Vagina (tissue), 2 donors: ENCODE measurements at places on chromosomes 4 and X.

- DNase-seq: no peak
Observed at GRCh38 chr4:129043523-129043922, 49.8 kb downstream of the SCLT1 start.

DNA sequence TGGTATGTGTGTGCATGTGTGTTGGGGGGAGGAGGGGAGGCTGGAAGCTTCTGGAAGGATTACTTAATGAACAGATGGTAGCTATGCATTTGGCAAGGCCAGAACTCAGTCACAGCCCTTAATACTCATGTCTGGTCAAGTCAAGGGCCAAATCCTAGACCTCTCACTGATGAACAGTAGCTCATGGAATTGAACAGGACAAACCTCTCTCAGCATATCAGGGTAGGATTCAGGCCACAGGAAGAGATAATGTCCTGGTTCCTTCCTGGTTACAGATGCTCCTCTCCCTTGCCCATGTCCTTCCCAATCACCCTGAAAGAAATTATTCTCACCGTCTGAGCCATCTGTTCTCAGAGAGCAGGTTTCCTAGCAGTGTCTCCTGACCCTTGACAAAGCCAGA is 165.7 kb downstream of the SOWAHB start:
- DNase-seq: no peak

DNA sequence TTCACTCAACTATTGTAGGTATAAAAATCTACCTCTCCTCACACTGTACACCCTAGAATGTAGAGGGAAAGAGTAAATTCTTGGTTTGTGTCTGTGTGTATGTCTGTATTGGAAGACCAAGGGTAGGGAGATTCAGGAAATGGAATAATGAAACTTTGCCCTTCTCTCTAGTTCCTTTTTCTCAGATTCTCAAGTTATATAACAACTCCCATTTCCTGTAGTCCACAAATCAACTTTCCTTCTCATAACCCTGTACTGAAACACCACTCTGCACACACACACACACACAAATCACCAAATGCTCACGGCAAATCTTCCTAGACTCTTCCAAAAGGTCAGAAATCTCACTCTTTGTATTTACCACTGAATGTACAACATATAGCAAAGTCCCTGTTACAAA is 824.5 kb upstream of the DIAPH2 start:
- DNase-seq: no peak

DNA sequence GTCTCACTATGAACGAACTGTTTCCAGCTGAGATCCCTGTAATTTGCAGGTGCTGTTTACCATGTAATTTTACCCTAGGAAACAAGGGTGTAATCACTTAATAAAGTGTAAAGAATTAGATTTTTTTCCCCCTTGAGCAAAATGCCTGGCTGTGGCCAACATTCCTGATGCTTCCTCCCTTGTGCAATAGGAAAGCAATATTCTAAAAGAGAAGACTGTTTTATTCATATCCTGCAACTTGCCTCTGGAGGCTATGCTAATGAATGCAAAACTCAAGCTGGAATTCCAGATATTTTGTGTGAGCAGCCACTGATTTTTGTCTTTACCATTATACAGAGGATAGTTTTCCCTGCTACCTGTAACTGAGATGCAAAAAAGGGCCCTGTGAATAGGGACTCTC is 98.0 kb downstream of the AWAT2 start:
- DNase-seq: no peak

DNA sequence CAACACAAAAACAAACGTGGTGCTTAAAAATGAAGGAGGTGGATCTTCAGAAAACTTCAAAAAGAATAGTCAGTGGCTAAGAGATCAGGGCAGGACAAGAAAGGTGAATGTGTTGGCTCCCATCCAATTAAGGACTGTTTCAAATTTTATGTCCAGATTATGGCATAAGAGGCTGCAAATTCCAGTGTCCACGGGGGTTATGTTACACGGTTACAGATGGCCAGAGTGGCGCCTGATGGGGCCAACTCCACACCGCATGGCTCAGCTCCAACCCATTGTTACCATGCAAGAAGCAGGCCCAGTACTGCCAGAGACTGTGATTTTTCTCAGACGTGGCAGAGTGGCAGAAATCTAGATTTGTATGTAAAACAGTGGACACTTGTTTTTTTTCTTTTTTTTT is 168.4 kb upstream of the TENM3 start:
- no peak for DNase-seq

GRCh38 chr4:120466429-120466828 is 399.8 kb upstream of the MAD2L1 start:
- DNase-seq: no peak

- no peak for DNase-seq
Observed at GRCh38 chr4:170336238-170336775, 246.6 kb upstream of the AADAT start.

- no peak for DNase-seq
Observed at GRCh38 chr4:85780664-85781063, 305.7 kb downstream of the ARHGAP24 start.

DNA sequence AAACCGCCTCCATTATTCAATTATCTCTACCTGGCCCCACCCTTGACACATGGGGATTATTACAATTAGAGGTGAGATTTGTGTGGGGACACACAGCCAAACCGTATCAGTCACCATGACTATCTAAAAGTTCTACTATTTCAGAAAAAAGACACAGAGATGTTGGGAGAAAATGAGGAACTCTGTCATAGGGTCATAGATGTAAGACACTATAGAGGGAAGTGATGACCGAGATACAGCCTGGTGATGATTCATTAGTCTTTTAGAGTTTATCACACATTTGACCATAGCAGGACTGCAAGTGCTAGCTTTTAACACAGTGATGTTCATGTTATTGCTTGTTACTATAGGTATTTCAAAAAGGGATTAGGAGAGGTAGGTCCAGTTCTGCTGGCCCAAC is 357.0 kb upstream of the AADAT start:
- DNase-seq: no peak

GRCh38 chr4:173752610-173753230 is 222.7 kb upstream of the HAND2 start:
- DNase-seq: no peak

DNA sequence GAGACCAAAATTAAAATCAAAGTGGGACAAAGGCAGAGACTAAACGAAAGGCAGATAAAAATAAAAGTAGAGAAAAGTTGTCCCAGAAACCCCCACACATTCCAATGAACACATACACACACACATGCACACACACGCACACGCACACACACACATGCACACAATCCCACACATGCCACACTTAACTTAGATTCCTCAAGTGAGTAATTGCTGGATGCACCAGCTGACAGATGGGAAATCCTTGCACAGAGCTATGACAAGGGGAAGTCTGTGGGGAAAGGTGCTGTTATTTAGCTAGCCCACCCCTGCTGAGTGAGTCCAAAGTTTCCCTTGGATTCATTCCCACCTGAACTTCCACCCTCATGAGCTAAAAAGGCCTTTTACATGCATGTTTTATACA is 233.9 kb downstream of the RAB28 start:
- no peak for DNase-seq

GRCh38 chrX:65574356-65574755 is 39.8 kb upstream of the LAS1L start:
- no peak for DNase-seq

DNA sequence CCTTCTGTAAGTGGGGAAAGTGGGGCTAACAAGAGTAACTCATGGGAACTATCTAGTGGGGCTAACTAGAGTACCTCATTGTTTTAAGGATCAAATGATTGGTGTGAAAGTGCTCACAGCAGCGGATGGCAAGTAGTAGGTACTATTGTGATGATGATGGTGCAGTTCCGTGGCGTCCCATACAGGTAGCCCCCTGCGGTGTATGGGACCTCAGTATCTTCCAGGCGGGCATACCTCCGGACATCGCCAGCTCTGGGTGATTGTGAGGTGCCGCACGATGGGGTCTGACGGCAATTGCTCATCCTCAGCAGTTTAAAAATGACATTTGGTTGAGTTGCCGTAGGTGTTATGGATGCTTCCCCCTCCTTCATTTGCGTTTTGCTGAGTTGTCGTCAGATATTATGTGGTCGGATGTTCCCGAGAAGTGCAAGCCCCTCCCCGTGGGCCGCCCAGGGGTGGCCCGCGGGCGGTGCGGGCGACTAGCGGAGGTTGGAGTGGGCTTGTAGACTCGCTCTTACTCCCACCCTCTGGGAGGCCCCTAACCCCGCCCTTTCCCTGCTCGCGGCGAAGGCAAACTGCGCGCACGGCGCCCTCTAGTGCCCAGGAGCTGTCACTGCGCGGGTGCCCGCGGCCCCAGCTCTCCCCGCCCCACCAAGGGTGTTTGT is 18.3 kb upstream of the GPR101 start:
- no peak for DNase-seq

DNA sequence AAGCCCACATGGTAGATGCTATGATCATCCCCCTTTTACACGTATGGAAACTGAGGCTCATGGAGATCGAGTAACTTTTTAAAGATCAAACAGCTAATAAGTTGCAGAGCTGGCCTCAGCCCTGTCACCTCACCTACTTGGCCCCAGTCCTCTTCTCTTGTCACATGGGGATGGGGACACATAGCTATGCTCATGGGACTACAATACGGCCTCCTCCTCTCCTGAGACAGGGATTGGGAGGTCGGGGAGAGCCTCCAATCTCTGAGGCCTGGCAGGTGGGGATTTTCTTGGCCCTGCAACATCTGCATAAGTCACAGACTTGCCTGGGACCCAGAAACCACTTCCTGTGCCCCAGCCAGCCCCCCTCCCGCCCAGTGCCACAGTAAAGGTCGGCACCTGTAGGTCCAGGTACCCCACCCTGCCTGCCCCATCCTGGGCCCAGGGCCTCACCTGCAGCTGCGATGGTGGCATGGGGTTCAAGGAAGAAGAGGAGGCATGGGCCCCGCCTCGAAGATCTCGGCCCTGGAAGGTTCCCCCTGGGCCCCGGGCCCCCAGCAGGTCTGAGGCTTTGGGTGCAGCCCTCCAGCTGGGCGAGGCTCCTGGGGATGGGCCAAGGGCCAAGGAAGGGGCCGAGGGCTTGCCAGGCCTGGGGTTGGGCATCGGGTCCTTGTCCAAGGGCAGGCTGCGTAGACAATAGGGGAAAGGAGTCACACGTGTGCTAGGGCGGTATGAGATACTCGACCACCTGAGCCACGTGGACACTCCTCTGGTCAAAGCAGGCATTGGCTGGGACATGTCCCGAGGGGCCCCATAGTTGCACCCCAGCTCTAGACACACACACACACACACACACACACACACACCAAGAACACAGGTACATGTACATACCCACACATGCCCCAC is 6.4 kb downstream of the FOXP3 start:
- no peak for DNase-seq

GRCh38 chr4:118322831-118323502 is 29.8 kb downstream of the PRSS12 start:
- no peak for DNase-seq

DNA sequence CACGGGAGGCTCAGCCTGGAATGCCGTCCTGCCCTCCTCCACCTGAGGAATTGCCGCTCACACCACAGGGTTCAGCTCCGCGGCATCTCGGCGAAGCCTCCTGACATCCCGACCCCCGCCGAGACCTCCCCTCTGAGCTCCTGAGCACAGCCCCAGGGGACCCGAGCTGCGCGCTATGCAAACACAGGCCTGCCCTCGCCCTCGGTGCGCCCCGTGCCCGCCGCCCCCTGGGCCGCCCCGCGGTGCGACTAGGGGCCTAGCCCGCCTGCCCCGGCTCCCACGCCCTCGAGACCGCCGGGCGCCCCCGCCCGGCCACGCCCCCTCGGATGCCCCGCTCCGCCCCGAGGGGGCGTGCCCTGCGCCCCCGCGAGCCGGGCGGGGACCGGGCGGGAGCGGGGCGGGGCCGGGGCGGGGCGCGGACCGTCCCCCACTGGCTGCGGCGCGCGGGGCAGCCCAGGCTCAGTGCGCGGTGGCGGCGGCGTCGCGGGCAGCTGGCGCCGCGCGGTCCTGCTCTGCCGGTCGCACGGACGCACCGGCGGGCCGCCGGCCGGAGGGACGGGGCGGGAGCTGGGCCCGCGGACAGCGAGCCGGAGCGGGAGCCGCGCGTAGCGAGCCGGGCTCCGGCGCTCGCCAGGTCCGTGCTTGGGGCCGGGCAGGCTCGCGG is at the start of gene FGFR3:
TSS of gene FGFR3 (plus strand) at position 462 of the 664 bp plus-strand sequence. CDS start 642 bp downstream, outside the sequence.
- no peak for DNase-seq

DNA sequence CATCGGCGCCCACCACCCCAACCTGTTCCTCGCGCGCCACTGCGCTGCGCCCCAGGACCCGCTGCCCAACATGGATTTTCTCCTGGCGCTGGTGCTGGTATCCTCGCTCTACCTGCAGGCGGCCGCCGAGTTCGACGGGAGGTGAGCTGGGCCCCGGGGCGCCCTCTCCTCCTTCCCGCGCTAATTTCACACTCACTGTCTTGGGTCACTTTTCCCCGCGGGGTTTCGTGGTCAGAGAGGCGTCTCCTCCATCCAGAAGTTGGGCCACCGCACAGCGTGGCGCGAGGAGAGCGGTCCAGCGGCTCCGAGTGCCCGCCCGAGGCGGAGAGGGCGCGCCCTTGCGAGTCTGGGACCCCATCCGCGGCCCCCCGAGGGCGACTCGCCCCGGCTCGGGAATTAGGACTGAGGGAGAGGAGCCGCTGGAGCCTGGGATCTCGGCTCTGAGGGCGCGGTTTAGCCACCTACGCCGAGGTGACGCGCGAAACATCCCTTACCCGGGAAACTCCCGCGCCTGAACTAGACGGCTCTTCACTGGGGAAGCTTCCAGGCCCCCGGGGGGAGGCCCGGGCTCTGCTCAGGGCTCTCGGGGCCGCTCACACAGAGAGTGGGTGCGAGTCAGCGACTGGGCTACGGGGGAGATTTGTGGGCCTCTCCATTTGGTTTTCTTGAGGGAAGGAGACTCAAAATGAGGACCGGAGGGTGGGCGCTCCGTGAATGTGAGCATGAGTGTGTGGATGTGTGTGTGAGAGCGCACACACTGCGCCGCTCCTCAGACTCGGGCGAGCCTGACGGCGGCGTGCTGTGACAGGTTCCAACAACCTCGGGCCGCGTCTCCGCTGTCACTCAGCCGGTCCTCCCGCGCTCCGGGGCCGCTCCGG is 551 bp downstream of the NPNT start:
- no peak for DNase-seq

GRCh38 chr4:83255584-83255983 is 29.0 kb downstream of the COQ2 start:
- no peak for DNase-seq

GRCh38 chrX:17511556-17511955 is 136.6 kb downstream of the NHS start:
- DNase-seq: no peak
